SHP77 treated with DMSO at 0.1 percent for 48 hours (cell line): ENCODE measurements at places on chromosomes 13 and 19.

DNA sequence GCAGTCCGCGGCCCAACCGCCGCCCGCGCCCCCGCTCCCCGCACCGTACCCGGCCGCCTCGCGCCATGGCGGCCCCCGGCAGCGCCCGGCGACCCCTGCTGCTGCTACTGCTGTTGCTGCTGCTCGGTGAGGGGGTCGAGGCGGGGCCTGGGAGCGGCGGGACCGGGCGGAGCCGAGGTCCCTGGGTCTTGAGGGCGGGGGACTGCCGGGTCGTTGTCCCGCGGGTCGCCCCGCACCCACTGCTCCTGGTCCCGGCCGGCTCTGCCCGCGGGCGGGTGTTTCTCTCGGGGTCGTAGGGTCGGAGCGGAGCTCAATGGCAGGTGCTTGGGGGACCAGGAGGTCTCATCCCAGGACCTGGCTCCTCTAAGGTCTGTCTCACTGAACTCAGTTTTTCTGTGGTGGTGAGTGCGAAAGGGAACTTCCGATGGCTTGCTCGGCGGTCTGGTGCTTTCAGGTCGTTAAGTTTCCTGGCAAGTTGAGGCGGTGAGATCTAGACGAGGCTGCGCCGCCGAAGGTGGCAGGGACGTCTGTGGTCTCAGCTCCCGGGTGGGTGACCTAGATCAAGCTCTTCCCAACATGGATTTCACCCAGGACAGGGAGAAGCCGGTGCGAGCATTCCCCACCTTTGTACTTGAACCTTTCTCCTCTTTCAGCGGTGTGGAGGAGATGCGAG is 467 bp downstream of the LAMP1 start:
- DNase-seq: no peak

DNA sequence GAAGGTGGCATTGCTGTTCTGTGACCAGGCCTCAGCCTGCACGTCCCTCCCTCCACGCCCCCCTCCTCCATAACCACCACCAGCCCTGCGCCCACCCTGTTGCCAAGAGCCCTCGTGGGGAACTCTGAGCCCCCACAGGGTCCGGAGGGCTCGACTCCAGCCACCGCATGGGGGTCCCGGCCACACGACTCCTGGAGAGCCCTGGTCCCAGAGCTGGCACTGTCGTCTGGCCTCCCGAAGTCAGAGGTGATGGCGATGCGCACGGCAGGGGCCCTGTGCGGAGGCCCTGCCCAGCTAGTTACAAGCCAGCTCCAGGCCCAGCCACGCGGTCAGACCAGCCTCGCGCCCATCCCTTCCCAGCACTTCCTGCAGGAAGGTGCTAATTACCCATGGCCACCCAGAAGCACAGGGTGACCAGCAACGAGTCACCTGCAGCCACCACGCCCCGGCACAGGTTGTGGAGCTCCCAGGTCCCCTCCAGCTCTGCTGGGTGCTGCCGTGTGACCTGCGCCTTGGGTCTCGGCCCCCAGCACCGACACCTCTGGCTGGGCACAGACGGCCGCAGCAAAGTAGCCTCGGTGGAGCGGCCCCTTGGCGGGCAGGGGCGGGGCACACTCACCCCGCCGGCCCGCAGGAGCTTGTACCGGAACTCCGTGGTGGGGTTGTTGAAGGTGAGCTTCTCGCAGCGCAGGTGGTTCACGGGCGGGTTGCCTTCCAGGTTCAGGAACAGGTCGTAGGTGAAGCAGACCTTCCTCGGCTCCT is 49.6 kb downstream of the MLLT1 start:
- DNase-seq: no peak

DNA sequence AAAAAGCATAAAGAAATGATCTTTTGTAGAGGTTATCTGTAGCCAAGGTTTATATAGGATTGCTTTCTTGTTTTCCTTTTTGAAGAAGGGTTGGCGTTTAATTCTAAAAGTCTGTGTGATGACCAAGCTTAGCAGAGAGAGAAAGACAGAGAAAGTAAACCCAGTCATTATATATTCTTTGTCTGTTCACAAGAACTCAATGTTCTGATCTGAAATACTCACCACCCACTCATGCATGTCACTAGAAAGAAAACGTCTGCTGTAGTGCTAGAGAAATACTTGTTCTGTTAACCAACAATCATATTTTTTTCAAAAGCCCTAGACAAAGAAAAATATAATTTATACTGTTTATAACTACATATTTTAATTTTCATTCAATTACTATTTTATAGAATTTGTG is 173.7 kb upstream of the SLITRK5 start:
- DNase-seq: no peak

GRCh38 chr13:80740071-80740470 is 399.1 kb upstream of the SPRY2 start:
- DNase-seq: no peak

DNA sequence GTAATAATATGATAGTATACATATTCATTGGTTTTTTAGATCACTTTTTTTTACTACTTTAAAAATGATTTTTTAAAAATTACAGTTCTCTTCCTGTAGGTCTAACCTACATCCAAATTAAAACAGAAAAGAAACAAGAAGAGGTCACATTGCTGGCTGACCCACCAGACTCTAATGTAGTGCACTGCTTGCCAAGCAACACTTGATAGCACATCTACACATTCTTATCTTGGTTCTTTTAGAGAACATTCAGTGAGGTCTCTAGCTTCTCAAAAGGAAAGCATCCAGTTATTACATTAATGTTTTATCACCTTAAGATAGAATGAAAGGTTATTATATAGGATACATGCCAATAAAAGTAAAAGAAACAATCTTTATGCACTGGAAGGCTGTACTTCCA is 35.6 kb downstream of the NDFIP2 start:
- DNase-seq: no peak

DNA sequence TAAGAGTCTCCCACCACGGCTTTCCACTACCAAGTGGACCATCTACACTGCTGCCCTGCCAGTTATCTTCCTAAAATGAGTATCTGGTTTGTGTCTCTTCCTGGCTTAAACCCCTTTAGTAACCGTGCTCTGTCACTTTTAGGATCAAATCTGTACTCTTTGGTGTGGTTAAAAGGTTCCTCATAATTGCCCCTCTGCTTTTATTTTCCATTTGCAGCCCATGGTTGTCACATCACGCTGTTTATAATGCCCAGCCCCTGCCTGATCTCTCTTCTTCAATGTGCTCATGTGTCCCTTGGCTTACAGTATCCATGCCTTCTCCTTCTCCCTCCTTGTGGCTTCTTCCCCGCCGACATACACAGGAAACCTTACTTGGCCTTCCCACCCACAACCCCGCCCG is 100.1 kb downstream of the DGKH start:
- DNase-seq: no peak

GRCh38 chr19:28420811-28421550 is 792.0 kb downstream of the UQCRFS1 start:
- DNase-seq: no peak

GRCh38 chr19:48473161-48473966 is 4.2 kb downstream of the CYTH2 start:
- no peak for DNase-seq

- DNase-seq: no peak
Measured at GRCh38 chr19:8302734-8303133, 5.4 kb downstream of the CD320 start.

GRCh38 chr19:46607448-46607841 is 6.3 kb downstream of the CALM3 start:
- DNase-seq: no peak

DNA sequence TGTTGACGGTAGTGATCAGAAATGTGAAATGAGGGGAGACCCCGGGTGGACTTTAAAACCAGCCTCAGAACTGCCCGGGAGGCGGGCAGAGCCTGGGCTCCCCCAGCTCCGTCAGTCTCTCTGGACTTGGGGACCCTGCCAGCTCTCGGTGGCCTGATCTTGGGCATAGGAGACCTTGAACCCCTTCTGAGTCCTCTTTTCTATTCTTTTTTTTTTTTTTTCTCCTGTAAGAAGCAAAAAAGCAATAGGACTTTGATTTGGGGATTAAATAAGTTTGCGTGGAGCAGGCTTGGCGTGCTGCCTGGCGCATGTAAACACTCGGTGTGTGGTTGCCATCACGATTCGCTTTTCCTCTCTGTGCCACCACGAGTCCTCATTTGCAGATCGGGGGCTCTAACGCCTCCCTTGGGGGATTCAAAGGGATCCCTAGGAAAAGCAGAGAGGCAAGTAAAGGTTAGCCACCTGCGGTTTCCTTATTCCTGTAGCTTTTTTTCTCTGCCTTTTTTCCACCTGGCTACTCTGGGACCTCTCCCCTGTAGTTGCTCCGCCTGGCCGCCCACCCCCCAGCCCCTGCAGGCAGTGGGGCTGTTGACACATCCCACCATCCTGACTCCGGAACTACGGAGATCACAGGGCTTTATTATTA is 1.3 kb downstream of the SAFB start:
- no peak for DNase-seq

DNA sequence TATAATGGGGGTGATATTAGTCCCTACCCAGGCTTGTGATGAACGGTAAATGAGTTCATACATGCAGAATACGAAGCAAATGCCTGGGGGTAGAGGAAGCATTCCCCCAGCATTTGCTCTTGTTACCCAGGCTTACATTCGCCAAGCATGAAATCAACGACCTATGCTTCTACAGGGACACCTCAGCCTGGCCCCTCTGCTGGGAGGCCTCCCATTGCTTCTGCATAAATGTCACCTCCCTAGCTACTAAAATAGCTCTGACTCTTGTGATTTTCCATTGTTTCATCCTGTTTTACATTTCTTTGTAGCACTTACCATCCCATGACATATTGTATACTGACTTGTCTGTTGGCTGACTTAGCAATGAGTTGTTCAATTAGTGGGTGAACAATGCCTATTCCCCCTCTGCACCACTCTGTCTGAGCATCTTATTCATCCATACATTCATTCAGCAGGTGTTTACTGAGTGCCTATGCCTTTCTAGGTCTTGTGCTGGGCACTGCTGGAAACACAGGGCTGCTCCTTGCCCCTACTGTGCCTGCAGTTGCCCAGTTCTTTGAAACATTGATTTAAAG is 47.0 kb downstream of the SPTBN4 start:
- no peak for DNase-seq

- no peak for DNase-seq
Measured at GRCh38 chr19:28009696-28010095, 1203.3 kb downstream of the UQCRFS1 start.

DNA sequence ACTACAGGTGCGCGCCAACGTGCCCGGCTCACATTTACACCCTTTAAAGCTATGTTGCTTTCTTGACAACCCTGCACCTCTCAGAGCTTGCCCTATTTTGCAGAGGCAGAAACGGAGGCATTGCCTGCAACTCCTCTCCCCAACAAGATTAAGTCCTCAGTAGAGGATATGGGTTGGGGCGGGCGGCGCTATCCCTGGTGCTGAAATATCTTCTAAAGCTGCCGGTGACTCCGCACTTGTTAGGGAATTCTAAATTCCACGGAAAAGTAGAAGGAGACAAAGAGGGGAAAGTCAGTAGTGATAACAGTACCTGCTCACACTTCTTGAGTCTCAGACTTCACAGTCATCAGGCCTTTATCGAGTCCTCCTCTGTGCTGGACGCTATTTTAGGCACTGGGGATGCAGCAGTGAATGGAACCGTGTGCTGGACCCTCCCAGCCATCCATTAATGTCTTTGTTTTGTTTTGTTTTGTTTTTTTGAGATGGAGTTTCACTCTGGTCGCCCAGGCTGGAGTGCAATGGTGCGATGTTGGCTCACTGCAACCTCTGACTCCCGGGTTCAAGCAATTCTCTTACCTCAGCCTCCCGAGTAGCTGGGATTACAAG is 18.0 kb downstream of the SLC5A5 start:
- no peak for DNase-seq

- DNase-seq: no peak
Measured at GRCh38 chr13:35028338-35028867, 86.3 kb downstream of the NBEA start.

DNA sequence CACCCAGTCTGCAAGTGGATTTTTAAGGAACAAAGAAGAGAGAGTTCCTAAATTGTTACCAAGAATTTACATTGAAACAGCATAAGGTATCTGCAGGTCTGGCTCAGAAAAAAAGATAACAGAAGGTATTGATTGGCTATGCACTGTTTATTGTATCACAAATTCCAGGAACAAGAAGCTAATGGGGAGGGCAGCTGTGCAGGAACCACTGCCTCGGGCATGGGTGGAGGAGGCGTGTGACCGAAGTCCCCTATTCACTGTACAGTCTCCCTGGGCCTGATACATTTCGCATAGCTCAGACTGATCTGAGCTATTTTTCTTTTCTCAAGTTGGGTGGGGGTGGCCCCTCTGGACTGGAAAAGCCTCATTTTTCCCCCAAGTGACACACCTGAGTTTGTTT is 11.7 kb downstream of the NECTIN2 start:
- DNase-seq: no peak

DNA sequence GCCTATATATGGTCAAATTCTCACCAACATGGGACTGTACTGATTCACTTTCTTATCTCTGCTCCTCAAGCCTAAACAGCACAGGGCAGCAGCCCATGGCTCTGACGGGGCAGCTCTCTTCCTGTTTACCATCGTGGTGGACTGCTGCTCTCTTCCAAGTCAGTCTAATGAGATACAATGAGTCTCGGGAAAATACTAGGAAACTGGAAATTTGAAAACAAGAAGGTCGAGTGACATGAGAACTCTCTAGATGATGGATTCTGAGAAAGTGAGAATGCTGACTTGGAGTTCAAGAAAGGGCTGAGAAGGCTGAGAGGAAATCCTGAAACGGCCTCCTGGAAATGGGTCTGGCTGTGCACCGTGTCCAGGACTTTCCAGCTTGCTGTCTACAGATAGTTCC is 122.8 kb upstream of the ARGLU1 start:
- no peak for DNase-seq

GRCh38 chr13:113485545-113485944 is 5.0 kb downstream of the DCUN1D2 start:
- DNase-seq: no peak

DNA sequence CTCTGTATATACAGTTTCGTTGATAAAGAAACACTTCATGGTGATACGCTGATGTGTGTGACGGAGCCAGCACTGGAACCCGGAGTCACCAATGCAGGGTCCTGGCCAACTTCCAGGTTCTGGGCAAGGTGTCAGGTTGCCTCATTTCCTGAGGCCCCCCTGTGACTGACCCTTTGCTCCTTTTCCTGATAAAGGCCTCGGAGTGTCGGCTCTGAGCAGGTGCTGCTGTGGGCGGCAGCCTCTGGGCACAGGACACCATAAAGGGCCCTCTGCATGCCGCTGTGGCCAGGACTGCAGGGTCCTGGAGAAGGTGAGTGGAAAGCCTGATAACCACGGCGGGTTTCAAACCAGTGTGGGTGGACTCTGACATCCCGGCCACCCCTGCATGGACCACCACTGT is 17.3 kb upstream of the MYDGF start:
- no peak for DNase-seq

DNA sequence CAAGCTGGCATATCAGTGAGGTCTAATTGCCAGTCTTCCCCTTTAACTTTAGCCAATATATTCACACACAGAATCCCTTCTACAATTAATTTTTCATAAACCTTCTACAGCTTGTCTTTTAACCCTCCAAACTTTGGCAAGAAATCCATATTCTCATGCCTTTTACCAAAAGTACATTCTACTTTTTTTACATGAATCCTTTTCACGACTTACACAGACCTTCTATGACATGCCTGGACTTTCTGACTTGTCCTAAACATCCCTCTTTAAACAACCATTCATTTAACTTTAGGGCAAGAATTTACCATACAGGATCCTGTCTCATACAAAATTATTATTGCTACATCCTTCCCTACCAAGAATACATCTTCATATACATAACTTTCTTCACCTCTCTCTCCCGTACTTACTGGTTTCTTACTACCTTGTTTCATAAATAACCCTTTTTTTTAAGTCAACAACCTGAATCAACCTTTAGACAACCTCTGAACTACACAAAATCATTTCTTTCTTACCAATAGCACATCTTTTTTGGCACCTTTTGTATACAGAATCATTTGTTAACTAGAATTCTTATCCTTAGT is 23.5 kb downstream of the ZNF544 start:
- no peak for DNase-seq

GRCh38 chr13:52848455-52849195 is at the start of gene PCDH8:
Gene PCDH8 (minus strand): TSS chr13:52848640. CDS start chr13:52848436, 204 bp downstream.
- DNase-seq: no peak
